Endothelial cell (in vitro differentiated cells): ENCODE measurements at places on chromosomes 11 and 22.

DNA sequence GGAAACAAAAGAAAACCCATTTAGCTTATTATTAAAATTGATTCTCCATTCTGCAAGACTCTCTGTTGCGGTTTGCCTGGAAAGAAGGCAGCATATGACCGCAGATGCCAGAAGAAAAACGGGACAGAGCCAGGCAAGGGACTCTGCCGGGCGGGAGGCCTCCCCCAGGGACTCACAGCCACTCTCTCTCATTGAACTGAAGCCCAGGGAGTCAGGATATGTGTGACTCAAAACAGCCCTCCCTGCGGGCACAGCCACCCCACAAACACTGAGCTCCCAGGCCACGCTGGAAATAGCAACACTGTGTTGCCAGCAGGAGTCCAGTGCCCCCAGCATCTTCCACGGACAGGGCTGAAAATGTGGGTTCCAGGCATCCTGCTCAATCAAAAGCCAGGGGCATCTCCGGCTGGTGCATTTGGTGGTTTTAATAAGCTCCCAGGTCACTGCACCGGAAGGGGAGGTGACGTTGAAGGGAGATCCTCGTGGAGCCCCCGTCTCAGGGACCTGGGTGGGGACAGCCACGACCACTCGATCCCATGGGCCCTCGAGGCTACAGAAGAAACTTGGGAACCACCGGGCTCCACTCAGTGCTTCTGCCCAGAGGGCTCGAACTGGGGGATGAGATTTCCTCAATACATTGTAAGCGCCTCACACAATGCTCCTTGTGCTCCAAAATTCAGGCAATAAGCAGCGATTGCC lies 624.5 kb downstream of the TBC1D22A start:
- no peak for DNase-seq

GRCh38 chr11:79481795-79482194 lies 41.0 kb upstream of the TENM4 start:
- DNase-seq = no peak

- no peak for DNase-seq
Observed at GRCh38 chr11:116224889-116225200, 547.9 kb downstream of the BUD13 start.

DNA sequence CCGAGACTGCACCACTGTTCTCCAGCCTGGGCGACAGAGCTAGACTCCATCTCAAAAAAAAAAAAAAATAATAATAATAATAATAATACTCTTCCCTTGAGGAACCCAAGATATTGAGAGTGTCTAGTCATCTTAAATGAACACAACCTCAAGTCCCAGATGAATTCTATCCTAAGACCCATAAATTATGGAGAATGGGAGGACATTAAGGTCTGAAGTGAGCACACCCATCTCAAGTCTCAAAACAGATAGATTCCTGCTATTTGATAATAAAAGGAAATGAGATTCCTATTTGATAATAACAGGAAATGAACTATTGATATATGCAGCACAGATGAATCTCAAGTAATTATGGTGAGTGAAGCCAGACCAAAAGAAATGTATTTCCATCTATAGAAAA lies 51.5 kb downstream of the MAPK1 start:
- no peak for DNase-seq

DNA sequence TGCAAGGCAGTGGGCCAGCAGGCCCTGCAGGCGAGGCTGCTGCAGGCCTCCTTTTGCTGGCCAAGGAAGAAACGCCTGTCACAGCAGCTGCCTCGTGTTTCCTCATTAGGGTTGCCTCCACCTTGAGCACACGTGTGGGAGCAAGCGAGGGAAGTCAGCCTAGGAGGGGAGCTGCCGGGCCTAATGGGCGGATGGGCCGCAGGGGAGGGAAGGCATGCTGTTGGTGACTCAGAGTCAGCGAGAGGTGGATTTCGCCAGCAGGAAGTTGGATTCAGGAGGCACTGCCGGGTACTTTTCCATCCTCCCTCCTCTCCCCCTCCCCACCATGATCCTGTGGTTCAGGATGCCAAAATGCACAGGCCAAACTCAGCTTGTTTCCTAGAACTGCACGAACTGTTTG lies 498.7 kb downstream of the METTL15 start:
- no peak for DNase-seq

DNA sequence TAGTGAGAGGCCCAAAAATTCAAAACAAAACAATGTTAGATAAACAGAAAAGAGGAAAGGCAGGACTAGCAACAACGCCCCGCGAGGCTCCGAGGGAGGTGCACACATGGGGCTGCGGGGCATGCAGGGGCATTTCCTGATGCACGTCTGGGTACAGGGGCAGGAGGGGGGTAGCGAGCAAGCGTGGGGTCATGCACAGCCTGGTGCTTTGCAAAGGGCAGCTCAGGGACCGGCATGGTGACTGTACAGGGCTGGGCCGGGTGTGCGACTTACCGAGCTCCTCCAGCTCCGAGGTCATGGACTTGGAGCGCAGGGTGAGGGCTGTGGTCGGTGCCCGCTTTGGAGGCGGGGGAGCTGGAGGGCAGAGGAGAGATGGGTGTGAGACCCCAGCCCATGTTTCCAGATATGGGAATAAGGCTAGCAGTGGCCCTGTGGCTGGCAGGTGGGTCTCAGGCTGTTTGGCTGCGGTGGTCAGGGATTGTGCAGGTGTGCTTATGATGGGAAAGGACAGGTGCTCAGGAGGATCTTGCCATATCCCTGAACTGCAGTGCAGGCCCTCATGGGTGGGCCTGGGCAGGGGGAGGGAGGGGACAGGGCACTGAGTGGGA lies 103.7 kb downstream of the CTTN start:
- no peak for DNase-seq

DNA sequence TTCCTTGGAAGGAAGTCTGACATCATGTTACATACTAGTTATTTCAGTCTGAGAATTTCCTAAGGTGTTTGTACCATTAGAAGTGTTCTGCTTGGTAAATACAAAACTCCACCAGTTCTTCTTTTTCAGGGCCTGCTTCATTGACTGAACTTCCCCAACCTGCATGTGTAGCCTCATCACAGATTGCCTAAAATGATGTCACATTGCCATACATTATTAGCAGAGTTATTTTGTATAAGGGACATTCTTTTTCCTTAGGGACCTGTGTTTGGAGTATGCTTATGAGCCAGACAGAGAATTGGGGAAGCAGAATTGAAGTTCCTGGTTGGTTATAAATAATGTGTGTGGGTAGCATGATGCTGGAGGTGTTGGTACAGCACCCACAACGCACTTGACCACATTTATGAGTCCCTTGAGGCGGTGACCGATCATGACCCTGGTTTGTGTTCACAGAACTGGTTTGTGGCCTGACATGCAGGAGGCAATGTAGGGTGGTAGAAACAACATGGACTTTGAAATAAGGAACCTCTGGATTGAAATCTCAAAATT lies 16.4 kb upstream of the MMP7 start:
- DNase-seq = no peak

- DNase-seq = no peak
Observed at GRCh38 chr11:6608726-6609501, 3.1 kb downstream of the TAF10 start.

GRCh38 chr11:118639899-118640298 lies 32.5 kb downstream of the PHLDB1 start:
- no peak for DNase-seq

GRCh38 chr11:12439615-12440014 lies 62.2 kb downstream of the PARVA start:
- DNase-seq = no peak

GRCh38 chr22:25057013-25057881 lies 104.7 kb downstream of the KIAA1671 start:
- DNase-seq = peak; percentile 89

DNA sequence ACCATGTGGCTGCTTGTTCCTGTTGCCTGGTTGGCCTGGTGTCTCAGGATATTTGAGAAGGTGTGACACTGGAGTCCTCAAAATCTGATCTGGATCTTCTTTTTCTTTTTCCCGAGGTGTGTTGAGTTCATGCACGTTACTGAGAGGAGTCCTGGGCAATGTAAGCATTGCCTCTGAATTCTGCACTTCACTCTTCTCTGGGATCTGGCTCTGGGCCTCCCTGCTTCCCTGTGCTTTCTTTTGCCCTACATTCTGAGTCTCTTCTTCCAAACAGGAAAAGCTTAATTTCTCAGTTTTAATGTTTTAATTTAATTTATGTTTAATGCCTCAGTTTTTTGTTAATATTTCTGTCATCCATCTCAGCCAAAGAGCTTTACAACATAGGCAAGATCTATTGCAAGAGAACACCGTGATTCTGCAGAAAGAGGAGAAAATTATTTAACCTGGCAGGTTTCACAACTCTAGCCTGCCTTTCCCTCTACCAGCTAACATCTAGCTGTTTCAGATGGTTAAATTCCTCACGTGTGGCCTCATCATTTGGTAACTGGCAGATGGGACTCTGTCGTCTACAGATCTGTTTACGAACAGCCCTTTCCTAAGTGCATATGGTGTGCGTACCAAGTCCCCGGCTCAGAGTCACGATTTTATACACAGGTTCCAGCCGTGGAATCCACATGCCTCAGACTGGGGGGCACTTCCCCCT lies 24.7 kb downstream of the LDLRAD3 start:
- no peak for DNase-seq

DNA sequence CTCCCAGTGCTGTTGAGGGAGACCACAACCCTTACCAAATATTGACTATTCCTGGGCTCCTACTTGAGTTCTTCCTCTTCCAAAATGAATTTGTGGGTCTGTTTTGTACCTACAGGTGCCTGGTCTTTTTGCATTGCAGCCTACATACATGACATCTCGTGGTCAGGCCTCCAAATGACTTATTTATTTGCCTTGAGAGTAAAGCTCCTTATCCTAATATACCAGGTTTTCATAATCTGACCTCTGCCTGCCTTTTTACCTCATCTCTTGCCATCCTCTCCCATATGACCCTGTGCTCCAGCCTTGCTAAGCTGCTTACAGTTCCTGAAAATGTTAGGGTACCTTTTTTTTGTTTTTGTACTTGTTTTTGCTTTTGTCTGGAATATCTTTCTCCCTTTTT lies 130.4 kb downstream of the UVRAG start:
- no peak for DNase-seq
